Posterior cingulate gyrus (tissue), 11 donors: ENCODE measurements at places on chromosomes 13 and 19.

GRCh38 chr19:52351512-52351911 is 15.5 kb downstream of the ZNF610 start:
- DNase-seq = no peak

DNA sequence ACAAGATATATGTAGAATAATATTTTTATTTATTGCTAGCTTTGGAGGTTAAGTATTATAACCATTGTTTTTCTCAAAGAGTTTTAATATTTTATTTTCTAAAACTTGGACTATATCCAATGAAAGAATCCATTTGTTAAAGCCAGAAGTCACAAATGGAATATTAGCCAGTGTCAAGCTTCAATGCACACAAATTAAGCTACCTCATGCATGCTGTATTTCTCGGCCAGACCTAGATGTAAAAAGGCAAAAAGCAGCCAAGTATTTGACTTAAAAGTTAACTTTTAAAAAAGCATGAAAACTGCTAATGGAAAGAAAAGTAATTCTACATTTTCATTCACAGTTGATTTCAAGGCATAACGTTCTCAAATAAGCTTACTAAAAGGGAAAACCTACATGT is 160.0 kb upstream of the ATXN8OS start:
- DNase-seq = no peak

GRCh38 chr13:50686551-50686950 is 156.9 kb downstream of the DLEU7 start:
- no peak for DNase-seq

DNA sequence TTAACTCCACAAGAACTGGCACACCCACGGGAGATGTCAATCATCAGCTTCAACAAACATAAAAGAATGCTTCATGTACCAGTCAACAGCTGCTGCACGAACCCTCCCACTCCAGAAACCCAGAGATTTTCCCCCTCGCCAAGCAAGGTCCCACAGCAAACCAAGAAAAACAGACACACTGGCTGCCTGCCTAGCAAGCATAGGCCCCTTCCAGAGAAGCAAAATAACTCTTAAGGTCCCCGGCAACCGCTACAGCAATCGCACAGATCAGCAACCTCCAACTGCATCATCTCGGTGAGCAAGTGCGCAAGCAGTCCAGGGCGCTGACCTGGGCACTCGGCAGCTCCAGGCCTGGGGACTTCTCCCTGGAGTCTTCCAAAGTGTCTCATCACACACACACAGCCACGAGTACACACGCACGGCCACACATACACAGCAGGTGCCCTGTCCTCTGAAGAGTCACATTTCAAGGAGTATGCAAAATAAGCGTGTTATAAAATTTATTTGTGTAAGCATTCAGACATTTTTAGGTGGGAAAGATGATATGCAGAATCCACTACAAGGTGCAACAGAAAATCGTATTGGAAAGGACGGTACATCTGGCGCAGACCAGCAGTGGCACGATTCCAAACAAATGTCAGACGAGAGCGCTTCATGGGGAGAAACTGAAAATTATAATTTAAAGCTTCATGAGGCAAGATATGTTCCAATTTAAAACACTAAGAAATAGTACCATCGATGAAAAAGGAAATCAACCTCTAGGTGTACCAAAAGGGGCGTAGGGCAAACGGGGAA is 125.0 kb downstream of the STK24 start:
- DNase-seq = peak; percentile 86

GRCh38 chr13:111316161-111316730 is 4.2 kb upstream of the TEX29 start:
- no peak for DNase-seq

DNA sequence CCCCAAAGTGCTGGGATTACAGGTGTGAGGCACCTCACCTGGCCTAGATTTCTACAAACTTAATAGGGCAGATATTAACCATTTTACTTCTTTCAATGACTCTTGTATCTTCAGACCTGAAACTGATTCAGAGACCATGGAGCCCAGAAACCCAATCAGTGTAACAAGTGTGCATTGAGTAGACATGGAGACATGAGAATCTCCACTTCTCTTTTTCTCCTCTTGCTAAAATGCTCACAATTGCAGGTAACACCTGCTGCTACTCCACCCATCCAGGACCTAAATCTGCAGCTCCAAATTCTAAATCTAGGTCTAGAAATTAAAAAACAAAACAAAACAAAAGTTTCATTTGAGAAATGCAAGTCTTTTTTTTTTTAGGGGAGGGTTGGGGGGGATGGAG is 42.2 kb upstream of the ZNF681 start:
- no peak for DNase-seq

GRCh38 chr19:35318679-35319448 is 10.1 kb upstream of the CD22 start:
- DNase-seq = peak; percentile 77
